ENCODE measurements at places on chromosomes 16 and 17. TPM values are rescaled to one million over a fixed set of nuclear protein-coding genes. Genes with fewer than 3 reads are reported as not detected.

The PIRT gene
- not detected for total RNA-seq

The VMO1 gene
- 3.5 TPM for total RNA-seq

GRCh38 chr17:4559139-4559791, 1.1 kb downstream of the GGT6 start:
- no peak for DNase-seq
- peaks cover 4% of the 10 kb centered on the region for H3K4me1 ChIP-seq
- H3K27ac ChIP-seq = no peak overlapping the region
- no peaks in the 10 kb centered on the region for H3K36me3 ChIP-seq
- H3K27me3 ChIP-seq = no peaks in the 10 kb centered on the region
- no peak overlapping the region for H3K4me3 ChIP-seq

DNA sequence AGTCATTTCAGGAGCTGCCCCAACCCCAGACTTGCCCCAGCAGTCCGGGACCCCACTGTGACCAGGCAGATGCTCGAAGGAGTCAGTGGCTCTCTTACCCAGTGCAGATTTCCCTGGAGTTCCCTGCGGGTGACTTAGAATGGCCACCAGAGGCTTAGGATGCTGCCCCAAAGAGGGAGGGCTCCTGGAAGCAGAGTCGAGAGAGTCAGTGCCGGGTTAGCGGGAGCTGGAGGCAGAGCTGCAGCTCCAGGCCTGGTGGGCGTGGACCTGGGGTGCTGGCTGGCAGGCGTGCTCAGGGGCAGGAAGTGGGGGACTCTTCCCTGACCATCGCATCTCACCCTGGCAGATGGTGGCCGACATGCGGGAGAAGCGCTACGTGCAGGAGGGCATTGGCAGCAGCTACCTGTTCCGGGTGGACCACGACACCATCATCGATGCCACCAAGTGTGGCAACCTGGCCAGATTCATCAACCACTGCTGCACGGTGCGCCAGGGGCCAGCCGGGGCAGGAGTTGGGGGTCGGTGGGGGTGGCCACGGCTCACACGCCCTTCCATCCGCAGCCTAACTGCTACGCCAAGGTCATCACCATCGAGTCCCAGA, 1.6 kb upstream of the HSD3B7 start:
- no peak overlapping the region for H3K4me3 ChIP-seq
- H3K36me3 ChIP-seq = peaks cover 20% of the 10 kb centered on the region
- no peaks in the 10 kb centered on the region for H3K27me3 ChIP-seq
- peaks cover 12% of the 10 kb centered on the region for H3K4me1 ChIP-seq

- H3K36me3 ChIP-seq = no peaks in the 10 kb centered on the region
- no peak for DNase-seq
- H3K27ac ChIP-seq = no peak overlapping the region
These were observed 7.3 kb upstream of the LHX1 start for GRCh38 chr17:36929851-36930582.

DNA sequence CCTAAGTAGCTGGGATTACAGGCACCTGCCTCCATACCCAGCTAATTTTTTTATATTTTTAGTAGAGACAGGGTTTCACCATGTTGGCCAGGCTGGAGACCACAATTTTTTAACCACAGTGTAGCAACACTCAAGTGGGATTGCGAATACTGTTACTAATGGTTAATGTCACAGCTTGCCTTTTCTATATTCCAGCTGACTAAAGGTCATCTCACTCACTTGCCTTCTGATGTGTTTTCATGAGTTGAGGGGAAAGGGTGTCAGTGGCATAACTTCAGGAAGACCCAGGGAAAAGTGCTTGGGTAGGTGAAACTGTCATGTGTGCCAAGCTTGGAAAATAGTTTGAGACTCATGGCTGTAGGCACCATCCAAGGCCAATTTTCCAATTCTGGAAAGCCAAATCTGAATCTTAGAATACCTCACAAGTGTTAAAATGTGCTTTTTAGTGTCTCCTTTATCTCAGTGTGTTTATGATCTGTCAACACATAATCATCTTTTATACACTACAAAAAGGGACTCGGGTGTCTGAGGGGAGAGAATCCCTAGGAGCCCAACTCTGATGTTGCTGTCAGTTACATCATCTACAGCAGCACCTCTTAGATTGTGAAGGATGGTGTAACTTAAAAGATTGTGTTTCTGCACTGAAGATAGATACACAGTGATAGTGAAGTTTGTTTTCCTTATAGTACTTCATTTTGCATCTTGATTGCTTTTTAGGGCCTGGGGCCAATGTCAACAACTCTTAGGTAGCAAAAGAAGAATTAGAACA, 27.1 kb downstream of the OGFOD1 start:
- H3K27ac ChIP-seq = no peak overlapping the region
- H3K36me3 ChIP-seq = peaks cover 48% of the 10 kb centered on the region
- no peaks in the 10 kb centered on the region for H3K4me1 ChIP-seq
- H3K27me3 ChIP-seq = no peaks in the 10 kb centered on the region
